Stimulated activated naive CD8-positive, alpha-beta T cell treated with anti-CD3 and anti-CD28 coated beads, Interleukin-15, amount 100 ng/mL, for 72 hours (primary cell): ENCODE measurements at places on chromosomes 16 and 17.

DNA sequence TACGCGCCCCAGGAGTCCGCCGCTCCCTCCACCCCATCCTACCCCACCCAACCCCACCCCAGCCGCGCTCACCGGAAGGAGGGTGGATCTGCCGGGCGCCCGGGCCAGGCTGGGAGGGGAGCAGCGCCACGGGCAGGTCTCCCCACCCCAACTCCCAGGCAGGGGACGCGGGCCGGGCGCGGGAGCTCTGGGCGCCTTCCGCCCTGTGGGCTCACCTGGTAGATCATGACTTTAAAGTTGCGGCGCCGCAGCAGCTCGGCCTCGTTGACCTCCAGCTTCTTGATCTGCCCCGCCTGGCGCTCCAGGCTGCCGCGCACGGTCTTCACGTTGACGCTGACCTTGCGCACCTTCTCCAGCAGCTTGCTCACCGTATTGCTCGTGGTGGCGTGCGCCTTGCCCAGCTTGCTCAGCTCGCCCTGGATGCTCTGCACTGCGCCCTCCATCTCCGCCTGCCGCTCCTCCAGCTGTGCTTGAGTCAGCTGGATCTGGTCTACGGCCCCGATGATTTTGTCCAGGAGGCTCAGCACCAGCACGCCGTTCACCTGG, 571 bp downstream of the CAVIN1 start:
- peak; percentile 38 for DNase-seq

- DNase-seq = no peak
Observed at GRCh38 chr17:17207998-17208397, 1.9 kb upstream of the PLD6 start.

DNA sequence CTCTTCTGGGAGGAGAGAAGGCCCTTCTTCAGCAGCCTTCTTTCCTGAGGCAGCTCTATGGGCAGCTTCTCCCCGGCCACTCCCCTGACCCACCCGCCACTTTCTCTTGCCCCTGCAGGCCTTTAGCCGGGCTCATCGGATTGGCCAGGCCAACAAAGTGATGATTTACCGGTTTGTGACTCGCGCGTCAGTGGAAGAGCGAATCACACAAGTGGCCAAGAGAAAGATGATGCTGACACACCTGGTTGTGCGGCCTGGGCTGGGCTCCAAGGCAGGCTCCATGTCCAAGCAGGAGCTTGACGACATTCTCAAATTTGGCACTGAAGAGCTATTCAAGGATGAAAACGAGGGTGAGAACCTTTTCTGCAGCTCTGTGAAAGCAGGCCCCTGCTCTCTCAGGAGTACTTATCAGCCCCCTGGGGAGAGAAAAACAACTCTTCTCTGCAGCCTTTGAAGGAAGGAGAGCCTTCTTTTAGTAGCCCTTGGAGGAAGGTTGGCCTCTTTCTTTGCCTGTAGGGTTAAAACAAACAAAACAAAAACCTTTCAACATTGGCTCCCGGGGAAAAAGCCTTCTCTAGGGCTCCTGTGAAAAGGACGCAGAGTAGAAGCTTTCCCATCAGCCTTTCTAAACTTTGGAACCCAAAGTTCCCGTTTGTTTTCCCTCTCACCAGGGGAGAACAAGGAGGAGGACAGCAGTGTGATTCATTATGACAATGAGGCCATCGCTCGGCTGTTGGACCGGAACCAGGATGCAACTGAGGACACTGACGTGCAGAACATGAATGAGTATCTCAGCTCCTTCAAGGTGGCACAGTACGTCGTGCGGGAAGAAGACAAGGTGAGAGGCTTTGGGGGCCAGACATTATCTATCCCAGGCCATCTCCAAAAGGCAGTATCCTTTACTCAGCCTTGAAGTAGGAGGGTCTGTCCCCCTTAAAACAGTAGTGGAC, 12.7 kb downstream of the RNF227 start:
- no peak for DNase-seq

- no peak for DNase-seq
Observed at GRCh38 chr16:84541999-84542817, 37.7 kb upstream of the MEAK7 start.

DNA sequence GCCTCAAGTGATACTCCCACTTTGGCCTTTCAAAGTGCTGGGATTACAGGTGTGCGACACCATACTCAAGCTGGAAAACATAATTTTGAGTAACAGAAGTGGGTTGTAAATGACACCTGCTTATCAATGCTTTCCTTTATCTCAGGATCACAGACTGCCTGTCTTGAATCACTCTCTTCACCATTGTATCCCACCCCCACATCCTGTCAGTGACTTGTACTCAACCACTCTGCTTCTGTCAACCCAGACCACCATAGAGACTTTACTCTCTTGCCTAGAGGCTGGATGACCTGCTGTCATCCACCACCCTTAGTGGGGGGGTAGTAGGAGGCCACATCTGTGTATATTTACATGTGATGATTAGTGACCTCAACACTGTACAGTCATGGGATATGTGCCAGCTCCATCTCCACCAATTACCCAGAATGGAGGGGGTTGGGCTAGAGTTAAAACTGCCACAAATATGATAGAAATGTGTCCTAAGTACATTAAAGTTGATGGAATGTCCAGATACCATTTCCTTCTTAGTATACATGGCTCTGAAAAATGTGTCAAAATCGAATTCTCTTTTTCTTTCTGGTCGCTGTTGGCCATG, 338.7 kb downstream of the GRIN2A start:
- no peak for DNase-seq

GRCh38 chr16:426115-426905, 861 bp downstream of the RAB11FIP3 start:
- no peak for DNase-seq

- DNase-seq = no peak
Observed at GRCh38 chr16:83197450-83197849, 570.7 kb downstream of the CDH13 start.

DNA sequence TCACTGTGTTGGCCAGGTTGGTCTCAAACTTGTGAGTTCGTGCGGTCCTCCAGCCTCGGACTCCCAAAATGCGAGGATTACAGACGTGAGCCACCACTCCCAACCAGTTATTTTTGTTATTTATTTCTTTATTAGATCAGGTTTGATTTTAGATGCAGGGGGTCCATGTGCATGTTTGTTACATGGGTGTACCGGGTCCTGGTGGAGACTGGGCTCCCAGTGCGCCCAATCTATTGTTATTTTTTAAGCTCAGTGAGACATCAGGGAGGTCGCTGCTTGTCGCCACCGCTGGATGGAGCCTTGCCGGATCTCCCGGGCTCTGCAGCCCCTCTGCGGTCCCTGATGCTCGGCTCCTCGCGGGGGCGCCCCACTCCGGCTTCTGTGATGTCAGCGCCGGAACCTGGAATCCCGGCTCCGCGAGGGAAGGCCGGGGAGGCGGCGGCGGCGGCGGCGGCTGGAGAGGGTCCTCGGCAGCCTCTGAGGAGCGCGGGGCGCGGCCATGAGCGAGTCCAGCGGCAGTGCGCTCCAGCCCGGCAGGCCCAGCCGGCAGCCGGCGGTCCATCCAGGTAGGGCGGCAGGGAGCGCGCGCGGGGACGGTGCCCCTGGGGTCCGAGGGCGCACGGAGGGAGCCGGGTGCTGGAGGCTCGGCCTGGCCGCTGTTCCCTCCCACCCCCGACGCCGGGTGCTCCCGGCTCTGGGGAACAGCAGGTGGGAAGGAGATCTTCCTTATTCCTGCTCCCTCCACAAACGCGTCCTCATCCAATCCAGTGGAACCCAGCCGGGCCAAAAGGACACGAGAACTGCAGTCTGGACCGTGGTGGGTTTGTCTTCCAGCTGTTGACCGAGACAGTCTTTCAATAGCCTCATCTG, at the start of gene TMC7:
TMC7 (plus strand) TSS at position 370 of the 870 bp plus-strand sequence; CDS start at position 500, 130 bp downstream.
- DNase-seq = peak; percentile 33

DNA sequence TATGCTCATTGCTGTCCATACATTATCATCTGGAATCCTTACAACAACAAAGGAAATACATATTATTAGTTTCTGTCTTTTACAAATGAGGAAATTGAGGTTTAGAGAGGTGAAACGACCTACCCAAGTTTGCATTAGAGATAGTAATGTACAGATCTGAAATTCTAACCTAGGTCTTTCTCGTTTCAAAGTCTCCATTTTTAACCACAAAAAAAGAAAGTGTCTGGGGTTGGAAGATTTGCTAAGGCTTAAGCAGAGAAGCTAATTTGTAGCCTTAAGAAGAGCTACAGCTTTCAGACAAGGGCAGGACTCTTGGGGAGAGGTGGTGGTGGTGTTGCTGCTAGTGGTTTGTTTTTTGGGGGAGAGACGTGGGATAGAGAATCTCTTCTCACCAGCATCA, 19.2 kb downstream of the CIITA start:
- DNase-seq = no peak

GRCh38 chr17:29058391-29058790, 15.4 kb downstream of the PIPOX start:
- DNase-seq = no peak

GRCh38 chr17:57971572-57971971, 16.4 kb upstream of the CUEDC1 start:
- no peak for DNase-seq

DNA sequence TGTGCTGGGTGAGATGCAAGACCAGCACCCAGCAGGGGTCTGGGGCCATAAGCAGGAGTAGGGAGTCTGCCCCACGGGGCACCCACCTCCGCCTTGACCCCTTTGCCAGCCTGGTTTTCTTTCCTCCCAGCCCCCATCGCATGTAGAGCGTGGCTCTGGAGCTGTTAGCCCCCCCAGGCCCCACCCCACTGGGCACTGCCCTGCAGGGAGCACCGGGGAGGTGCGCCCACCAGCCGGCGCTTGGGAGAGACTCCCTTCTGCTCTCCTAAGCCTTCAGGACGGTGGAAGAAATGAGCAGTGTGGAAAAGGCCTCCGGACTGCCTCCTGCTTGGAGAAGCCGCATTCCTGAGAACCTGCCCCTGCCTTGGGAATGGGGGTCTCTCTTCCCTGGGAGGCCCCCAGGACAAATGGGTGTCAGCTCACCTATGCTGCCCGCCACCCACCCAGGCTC, 186.2 kb downstream of the IRF8 start:
- no peak for DNase-seq

- DNase-seq = no peak
Observed at GRCh38 chr16:67661101-67661761, 471 bp downstream of the PARD6A start.

DNA sequence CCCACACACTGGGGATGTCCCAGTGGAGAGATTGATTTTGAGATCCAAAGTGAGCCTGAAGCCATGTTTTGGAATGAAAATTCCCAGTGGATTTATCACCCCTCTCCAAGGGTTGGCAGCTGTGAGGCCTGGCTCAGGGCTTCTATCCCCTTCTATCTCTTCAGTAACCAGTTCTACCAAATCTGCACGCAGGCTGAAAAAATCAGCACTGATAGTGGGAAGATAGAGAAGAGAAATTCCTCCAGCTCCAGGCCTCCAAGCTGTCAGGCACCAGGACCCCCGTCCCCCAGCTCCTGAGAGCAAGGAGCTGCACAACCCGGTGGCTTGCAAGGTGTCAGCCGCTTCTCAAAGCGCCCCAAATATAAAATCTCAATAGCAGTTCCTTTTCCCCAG, 1.0 kb downstream of the FLOT2 start:
- DNase-seq = no peak

- no peak for DNase-seq
Observed at GRCh38 chr17:1546292-1546922, 16.2 kb downstream of the PITPNA start.

DNA sequence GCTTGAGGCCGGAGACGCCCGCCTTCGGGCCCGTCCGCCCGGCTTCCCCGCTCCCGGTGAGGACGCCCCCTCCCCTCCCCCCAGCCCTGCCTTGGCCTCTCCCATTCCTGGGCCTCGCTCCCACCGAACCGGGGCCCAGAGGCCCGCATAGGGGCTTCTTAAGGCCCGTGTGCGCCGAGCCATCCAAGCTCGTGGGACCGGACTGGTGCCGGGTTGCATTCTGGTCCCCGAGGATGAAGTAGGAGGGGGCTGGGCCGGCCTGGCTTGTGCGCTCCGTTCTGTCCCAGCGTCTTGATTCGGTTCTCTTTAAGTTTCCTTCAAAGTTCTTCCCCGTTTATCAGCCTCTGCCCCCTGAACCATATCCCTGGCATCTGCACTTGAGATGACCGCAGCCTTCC, 488 bp downstream of the SENP3 start:
- no peak for DNase-seq

GRCh38 chr16:6192532-6192931, 1094.9 kb upstream of the EEF2KMT start:
- DNase-seq = no peak

- DNase-seq = no peak
Observed at GRCh38 chr17:17876959-17877528, 40.3 kb upstream of the SREBF1 start.

DNA sequence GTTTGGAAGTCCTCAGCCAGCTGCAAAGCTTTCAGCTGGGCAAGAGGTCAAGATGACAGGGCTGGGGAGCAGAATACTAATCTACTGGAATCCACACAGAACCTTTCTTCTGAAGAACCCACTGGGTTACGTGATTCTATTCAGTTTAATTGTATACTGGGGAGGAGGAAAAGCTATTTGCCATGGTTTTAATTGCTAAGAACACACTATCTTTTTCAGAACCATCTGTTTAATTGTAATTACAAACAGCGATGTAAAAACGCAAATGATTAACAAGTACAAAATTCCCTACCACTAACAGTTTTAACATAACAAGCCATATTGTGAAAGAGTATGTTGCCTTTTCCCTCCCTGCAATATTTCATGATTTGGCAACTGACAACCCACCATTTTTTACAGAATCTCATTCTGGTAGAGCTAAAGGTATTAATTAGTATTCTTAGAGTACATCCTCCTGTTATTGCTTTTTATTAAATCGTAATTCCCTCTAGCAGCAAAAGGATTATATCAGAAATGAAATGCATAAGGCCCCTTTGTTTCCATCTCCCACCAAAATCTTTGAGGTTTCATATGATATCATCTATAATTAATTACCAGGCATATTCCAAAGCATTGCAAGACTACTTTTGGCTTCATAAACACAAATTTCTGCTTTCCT, 12.1 kb downstream of the HYDIN start:
- DNase-seq = no peak

DNA sequence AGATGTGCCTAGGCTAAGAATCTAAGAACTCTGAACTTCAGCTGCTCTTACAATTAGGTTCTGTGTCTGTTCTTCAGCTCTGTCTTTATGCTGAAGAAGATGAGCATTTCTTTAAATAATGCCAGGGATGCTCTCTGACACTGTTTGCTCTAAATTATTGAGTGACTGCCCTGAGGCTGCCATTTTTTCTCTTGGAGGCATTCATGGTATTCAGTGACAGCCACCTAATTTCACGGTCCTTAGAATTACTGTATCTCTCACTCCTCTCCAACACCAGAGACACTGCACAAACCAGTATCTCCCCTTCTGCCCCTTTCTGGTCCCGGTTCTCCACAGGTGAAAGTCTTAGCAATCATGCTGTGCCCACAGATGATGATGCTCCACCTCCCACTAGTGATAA, 123.6 kb upstream of the MPHOSPH6 start:
- DNase-seq = no peak

DNA sequence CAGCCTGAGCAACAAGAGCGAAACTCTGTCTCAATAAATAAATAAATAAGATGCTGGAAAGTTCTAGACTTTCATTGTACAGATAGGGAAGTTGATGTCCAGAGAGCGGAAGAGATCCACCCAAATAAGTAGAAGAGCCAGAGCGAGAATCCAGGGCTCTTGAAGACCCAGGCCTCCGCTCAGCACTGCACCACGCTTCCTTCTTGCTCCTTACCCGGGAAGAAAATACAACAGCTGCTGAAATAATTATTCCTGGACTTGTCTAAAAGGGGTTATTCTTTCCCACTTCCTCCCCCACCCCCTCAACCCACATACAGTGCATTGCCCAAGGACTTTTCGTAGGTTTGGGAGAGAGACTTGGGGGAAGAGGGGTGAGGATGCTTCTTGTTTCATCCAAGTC, 26.7 kb downstream of the CDK5RAP3 start:
- no peak for DNase-seq

- no peak for DNase-seq
Observed at GRCh38 chr16:15703029-15703736, 53.1 kb downstream of the NDE1 start.

GRCh38 chr16:24135624-24136565, 120.2 kb upstream of the CACNG3 start:
- no peak for DNase-seq
